ENCODE measurements at places on chromosomes 6 and 20.

- no peak for DNase-seq
Observed at GRCh38 chr6:30960907-30961673, 20.3 kb downstream of the MUCL3 start.

GRCh38 chr6:154580397-154581135, 70.1 kb upstream of the CNKSR3 start:
- DNase-seq: no peak

DNA sequence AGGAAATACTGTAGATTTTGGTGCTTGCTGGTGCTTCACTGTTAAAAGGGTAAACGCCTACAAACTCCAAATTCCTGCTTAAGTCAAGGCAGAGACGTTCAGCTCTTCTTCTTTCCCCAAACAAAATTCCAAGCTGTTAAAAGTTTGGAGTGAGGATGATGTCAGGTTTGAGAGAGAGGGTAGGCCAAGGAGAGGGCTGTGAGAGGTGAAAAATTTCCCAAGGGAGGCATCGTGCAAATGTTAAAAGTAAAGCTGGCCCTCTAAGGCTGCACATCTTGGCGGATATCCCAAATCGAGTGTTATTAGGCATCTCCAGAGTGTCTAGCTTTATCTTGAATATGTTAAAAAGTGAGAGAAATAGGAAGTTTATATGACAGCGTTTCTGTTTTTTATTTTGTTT, 651.8 kb downstream of the QKI start:
- no peak for DNase-seq

- DNase-seq: no peak
Observed at GRCh38 chr6:160788806-160789205, 86.8 kb downstream of the PLG start.

GRCh38 chr20:55160996-55161395, 685.6 kb downstream of the DOK5 start:
- DNase-seq: no peak

GRCh38 chr6:100889351-100889750, 8.2 kb upstream of the ASCC3 start:
- no peak for DNase-seq

GRCh38 chr6:140001821-140002341, 627.4 kb upstream of the CITED2 start:
- DNase-seq: no peak

GRCh38 chr20:17641993-17642392, 40.0 kb downstream of the RRBP1 start:
- DNase-seq: no peak

DNA sequence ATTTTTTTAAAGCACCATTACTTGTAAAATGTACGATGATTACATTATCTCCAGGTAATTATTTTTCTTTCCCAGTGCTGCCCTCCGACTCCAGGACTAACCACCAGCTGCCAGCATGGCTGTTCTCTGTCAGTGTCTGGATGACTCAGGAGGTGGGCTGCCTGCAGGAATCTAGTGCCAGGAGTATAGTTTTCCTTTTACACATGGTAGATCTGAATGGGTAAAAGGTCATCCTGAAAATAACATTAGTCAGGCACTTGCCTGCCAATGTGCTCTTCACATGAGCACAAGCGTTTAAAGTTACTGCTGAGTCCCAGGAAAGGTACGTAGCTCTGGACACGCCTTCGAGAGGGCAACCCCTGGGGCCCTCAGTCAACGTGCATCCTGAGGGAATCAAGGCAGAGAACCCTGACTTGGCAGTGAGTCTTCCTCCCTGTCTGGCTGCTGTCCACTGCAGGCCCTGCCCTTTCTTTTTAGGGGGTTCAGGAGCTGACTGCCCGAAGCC, 2.4 kb downstream of the DYNLT1 start:
- DNase-seq: peak; percentile 92

- DNase-seq: no peak
Observed at GRCh38 chr6:67563671-67564070, 1071.4 kb upstream of the ADGRB3 start.

- peak; percentile 51 for DNase-seq
Observed at GRCh38 chr20:19944772-19945459, 72.2 kb upstream of the NAA20 start.

GRCh38 chr6:26211963-26212362, 124.7 kb downstream of the HFE start:
- no peak for DNase-seq

DNA sequence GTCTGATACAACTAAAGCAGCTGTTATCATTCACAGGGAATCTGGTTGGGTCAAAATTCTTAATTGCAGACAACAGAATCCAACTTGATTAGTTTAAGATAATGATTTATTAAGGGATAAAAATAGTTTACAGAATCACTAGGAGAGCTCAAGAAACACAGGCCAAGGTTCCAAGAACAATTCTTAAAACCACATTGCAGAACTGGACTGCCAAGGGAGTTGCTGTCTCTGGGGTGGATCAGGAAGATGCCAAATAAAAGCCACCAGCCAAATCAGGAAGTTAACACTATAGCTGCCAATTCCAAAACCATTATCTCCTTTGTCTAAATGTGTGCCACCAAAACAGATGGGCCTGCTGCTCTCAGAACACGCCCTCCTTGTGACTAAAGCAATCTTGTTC, 53.7 kb downstream of the NUDT3 start:
- DNase-seq: no peak

DNA sequence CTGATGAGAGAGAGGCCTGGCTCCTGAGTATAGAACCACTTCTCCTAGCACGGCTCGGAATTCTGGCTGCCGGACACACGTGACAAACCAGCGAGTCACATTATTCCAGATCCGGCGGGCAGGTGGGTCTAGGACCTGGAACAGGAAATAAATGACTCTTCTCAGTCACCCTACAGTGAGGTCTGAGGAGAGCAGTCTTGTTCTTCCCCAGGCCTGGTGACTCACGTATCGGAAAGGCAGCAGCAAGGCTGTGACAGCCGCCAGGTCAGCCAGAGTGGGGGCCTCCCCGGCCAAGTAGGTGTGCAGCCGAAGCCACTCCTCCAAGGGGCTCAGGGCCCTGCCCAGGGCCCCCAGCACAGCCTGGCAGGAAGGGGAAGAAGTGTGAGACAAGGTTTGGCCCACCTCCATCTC, 2.8 kb downstream of the VARS1 start:
- peak; percentile 72 for DNase-seq

GRCh38 chr6:15966000-15966520, 162.8 kb upstream of the MYLIP start:
- DNase-seq: no peak

GRCh38 chr6:2795162-2795561, 30.0 kb downstream of the WRNIP1 start:
- DNase-seq: no peak

- peak; percentile 22 for DNase-seq
Observed at GRCh38 chr6:161917645-161918044, 643.8 kb upstream of the AGPAT4 start.

DNA sequence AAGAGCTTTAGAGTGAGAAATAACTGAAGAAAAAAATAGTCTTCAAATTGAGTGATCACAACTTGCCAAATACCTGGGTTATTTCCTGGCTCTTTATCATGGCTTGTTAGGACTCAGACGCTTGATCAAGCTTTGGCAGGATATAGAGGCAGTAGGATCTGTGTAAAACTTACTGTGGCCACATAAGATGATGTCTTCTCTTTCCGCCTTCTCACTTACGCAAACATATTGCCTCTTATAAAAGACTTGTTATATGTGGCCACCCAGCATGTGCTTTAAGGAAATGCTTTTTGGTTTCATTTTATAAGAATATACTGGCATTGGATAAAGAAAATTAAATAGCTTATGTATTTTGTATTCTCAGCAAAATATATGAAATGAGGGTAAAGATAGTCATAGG, 101.8 kb upstream of the AKIRIN2 start:
- DNase-seq: no peak

DNA sequence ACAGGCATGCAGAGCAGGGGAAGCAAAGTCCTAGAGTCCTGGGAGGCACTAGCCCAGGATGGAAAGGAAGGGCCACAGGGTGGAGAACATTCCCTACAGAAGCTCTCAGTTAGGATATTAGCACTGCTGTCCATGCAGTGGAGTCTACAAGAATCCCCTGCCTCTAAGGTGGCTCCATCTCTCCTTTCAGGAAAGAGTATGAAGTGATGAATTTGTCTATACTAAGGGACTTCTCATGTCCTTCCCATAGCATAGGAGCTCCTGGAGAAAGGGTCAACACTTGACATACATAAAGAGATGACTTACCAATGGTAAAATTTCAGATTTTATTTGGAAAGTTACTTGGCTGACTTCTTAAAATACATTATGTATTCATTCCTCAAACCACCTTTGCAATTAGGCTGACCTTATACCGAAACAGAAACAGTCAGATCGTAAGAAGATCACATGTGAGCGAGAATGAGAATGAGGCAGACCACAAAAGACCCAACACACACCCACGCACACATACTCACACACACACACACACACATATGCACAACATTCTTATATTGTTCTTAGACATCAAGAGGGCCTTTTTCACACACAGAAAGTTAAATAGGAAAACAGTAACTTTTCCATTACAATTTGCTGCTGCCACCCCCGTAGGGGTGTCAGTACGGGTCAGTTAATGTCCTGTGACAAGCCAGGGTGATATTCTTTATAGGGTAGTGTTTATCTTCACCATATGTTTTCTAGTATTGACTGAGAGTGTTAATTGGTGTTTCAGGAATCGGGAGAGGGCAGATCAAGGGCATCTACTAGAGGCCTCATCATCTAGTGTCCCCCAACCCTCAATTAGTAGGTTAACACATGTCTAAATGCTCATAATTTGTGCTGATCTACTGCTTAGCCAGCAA, 159.4 kb downstream of the FAXC start:
- no peak for DNase-seq

GRCh38 chr6:108168501-108169463, 3.0 kb downstream of the NR2E1 start:
- DNase-seq: no peak

DNA sequence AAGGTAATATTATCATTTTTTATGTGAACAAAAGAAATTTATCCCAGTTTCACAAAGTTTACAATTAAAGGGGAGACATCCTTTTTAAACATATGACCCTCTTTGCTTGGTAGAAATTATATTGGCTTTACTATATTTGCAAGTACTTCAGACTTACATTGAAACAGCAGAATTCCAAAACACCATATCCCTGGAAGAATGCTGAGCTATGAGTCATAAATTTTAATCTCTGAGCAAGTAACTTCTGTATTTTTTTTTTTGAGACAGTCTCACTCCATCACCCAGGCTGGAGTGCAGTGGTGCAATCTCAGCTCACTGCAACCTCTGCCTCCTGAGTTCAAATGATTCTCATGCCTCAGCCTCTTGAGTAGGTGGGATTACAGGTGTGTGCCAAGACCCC, 240.4 kb downstream of the TBC1D32 start:
- DNase-seq: no peak

GRCh38 chr6:16947375-16948015, 154.4 kb upstream of the STMND1 start:
- DNase-seq: peak; percentile 74

DNA sequence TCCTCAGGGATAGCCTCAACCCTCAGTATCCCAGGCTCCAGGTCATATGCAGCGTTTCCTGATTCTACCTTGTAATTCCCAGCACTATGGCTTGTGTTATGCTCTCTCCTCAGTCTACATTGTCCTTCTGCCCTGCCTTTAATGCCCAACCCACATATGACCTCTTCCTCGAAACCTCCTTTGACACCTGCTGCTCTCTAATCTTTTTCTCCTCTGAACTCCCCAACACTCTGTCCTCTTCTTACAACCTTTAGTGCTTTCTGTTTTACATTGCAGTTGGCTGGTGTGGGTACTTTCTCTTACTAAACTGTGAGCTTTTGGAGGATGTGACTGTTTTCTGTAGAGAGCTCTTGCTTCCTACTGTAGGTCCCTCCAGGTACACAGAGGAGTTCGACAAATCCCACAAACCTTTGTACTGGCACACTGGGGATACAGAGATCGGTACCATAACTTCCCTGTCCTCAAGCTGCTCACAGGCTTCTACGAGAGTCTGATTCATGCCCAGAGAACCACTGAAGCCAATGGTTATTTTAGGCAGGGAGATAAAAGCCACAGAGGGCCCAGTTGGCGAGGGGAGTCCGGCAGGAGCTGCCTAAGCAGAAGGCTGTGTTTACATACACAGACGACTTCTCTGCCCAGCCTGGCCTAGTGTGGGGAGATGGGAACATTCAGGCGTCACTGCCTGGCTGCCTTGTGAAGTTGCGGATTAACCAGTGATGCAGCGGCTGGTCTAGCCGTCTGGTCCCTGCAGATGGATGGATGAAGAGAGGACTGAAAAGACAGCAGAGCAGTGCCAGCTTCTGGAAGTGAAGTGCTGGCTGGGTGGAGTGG, 8.4 kb upstream of the EPB41L1 start:
- peak; percentile 59 for DNase-seq
